ENCODE measurements at places on chromosomes 7 and 10.

DNA sequence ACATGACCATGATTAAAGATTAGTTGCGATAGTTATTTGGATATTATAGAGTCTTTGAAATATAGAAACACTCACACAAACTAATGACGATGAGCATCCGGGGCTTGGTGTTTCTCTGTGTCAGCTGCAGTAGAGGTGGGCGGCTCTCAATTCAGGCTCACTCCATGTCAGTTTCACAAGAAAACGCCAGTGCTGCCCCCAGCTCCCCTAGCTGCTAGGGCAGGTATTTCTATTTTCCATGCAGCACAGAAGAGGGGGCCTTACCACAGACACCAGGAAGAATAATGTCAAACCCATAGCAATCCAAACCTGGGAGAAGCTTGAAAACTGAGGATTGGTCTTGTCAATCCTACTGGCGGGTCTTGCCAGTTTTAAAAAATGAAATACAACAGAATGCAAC, 197.1 kb downstream of the PHTF2 start:
- DNase-seq: no peak

GRCh38 chr10:103638948-103639347, 145.4 kb downstream of the NEURL1 start:
- no peak for DNase-seq

DNA sequence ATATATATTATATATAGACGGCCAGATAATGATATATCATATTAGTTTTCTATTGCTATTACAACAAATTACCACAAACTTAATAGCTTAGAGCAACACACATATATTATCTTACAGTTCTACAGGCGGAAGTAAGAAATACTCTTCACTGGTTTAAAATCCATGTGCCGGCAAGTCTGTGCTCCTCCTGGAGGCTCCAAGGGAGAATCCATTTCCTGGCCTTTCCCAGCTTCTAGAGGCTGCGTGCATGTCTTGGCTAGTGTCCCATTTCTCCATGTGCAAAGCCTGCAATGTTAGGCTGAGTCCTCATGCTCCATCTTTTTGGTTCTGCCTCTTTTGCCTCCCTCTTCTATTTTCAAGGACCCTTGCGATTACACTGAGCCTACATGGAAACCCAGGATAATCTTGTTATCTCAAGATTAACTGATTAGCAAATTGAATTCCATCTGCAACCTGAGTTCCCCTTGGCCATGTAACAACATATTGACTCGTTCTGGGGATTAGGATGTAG, 23.9 kb upstream of the PNLIPRP3 start:
- DNase-seq: peak; percentile 90

DNA sequence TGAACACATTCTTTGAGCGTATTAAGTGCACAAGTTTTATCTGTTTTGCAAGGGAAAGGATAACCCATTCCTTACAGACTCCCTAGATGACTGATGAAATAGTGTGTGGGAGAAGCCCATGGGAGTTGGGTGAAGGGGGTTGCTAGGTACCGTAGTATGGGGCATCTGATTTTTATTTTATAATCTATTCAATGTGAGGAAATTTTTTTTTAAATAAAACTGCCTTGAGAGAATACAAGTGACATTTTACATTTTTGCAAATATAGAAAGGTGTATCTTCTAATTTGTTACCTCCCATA, 1.4 kb downstream of the BTAF1 start:
- DNase-seq: no peak

DNA sequence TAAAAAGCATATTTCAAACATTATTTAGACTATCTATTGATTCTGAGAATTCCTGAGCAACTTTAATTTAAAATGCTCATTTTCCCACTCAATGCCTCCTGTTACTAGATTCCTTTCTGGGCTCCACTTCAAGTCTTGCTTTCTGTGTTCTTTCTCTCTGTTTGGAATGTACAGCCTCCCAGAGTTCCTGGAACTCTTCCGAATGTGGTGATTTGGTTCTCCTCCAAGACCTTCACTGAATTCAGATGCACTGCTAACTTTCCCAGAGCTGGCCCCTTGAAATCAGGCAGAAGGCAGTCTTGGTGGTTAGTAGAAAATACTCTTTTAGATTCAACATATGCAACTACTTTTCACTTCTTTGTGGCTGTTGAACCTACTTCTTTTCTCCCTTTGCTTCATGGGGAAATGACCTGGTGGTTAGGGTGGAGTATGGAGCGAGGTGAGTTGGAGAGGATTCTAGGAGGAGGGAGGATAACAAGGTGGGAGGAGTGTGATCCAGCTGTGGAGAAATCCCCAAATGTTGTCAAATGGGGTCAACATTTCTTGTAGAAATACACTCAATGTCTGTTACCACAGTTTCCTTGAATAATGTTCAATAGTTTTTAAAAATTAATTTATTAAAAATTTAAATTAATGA, 27.9 kb upstream of the CCDC7 start:
- DNase-seq: no peak

DNA sequence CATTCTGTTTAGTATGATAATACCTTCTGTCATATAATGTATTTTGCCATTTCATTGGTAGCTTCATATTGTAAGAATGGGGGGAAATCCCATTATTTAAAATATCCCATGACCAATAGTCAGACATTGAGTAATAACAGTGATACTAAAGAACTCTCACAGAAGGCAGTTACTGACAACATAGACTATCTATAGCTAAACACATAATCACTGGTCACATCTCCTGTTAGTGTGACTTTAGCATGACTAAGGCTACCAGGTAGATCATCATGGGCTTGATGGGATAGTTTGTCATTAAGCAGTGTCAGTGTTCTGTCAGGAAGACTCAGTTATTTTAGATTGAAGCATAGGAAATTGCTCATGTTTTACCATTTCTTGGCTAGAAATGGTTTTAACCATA, 16.4 kb downstream of the OPN1SW start:
- no peak for DNase-seq

DNA sequence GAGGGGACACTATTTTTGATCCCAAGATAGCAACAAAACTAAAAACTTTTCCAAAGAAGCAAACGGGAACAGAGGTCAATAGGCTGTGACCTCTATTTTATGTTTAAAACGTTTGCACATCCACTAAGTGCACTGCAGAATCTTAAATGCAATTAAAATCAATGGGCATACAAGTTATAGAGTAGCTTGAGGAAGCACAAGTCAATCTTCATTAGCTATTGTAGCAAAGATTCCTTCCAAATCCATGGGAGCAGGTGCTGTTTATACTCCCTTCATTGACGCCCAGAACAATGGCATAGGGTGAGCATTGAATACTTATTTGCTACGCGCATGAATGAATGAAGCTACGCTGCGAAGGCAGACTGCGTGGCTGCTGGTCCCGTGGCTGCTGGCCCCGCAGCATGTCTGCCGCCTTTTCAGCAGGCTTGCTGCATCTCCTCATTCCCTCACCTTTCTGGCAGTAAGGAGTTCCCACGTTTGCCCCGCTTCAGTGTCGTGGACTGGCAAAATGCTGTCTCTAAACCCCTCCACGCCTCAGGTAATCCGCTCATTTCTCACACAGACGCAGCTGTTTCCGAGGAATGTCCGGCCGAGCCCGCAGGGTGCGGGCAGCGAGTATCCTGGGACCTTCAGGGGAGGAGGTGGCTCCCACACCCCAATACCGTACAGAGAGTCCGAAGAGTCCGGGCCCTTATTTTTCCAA, 754 bp upstream of the PHYHIPL start:
- peak; percentile 74 for DNase-seq

DNA sequence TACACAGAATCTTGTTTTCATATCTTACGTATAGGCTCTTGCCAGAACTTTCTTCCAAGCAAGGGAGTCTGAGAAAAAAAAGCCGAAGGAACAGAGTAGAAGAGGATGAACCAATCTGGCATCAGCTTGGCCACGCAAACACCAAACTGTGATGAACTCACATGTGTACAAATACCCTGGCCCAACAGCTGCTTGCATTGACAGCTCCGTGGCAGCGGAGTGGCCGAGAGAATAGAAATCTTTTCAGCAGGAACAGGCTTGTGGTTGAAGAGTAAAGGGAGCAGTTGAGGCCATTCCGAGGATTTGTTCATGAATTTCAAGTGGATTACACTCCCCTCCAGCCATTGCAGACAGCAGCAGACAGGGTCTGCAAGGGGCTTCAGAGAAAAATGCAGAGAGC, 173.8 kb upstream of the PLXNA4 start:
- no peak for DNase-seq

DNA sequence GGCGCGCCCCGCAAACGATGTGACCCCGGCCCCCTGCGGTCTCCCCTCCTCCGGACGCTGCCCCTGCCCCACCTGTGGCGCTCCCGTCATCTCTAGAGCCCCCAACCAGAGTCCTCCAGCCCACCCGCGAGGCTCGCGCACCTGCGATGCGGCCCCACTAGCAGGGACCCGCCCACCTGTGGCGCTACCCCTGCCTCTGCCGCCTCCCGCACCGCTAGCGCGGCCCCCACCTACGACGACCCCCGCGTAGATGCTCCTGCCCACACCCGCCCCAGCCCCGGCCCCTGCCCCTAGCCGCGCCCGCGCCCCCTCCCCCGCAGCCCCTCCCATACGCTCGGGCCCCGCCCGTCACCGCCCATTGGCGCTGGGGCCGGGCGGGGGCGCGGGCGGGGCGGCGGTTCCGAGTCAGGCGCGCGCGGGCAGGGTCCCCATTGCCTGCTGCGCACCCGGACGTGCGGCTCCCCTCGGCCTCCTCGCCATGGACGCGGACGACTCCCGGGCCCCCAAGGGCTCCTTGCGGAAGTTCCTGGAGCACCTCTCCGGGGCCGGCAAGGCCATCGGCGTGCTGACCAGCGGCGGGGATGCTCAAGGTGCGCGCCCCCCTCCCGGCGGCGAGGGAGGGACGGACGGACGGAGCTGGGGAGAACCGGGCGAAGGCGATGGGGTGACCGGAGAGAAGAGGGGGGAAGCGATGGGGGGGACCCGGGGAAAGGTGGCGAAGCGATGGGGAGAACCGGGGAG, at the start of gene PFKP:
PFKP (plus strand) TSS at position 431 of the 741 bp plus-strand sequence; CDS start at position 479, 48 bp downstream.
- no peak for DNase-seq

DNA sequence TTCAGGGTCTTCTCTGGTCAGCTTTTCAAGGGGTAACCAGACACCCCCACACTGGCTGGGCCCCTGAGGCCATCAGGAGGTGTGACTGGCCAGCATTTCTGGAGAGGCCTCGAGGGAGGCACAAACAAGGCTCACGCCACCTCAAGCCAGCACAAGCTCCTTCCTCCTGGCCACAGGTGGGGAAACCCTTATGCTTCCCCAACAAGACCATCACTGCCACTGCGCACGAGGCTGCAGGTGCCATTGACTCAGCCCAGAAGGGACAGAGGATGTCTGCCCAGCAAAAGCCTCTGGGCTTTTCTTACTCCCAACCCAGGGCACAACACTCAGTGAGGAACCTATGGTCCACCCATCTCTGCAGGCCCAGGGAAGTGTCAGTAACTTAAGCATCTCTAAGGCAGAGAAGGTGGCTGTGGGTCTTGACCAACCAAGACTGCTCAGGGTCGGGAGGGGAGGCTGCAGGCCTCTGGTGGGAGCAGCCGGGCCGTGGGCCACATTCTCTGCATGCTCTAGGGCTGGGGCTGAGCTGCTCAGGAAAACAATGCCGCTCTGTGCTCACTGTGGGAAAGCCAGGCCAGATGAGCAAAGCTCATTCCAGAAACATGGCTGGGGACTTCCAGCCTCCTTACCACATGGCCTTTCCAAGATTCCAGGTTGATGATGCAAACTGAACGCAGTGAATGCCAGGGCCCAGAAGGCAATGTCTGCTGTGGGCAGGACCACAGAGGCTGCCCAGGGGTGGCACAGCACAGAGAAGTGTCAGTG, 24.2 kb upstream of the RASSF4 start:
- DNase-seq: no peak

DNA sequence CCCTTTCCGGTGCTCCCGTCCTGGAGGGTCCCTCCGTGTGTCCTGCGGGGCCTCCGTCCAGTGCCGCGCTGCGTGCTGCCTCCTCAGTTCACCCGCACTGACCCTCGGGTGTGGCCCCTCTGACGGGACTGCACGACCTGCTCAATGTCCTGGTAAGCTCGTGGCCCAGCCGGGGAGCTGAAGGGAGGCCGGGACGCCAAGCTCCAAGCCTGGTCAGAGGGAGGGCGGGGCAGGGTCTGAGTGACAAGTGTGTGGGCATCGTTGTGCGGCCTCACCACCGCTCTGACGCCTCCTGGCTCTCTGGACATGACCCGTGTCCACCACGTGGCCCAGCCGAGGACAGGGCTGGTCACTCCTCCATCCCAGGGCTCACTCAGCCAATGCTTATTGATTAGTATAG, 25.9 kb downstream of the FAM20C start:
- no peak for DNase-seq

GRCh38 chr10:80427541-80427940, 19.2 kb downstream of the PRXL2A start:
- DNase-seq: no peak

DNA sequence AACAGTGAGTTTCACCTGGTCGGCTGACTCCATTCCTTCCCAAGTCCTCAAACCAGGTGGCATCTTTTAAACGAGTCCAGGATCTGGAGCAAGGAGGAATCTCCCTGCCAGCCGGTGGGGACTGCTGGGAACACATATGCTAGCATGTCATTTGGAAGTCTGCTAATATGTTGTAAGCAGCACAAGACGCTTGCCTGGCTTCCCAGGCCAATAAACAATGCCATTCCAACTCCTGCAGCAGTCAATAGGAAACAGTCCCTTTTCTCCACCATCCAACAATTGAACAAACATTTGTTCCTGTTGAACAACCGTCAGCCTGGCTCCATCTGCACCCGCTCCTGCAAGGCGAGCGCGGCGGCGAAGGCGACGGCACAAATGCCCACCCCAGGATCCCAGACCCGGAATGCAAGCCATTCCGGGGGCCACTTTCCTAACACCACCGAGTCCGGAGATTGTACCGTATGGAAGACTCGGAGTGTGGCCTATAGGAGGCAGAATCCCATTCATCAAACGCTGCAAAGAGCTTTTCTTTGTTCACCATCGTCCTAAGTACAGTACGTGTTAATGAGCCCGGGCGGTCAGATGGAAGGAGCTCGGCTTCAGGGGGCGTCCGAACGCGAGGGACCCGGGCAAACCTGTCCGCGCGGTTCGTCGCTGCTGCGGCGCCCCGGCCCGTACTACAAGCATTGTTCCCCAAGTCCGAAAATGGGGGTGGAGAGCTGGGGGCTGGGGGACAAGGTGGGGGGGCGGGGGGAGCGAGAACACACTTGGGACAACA, 1.6 kb downstream of the FAM53B start:
- peak; percentile 62 for DNase-seq
